ENCODE measurements at places on chromosomes 13 and 19.

- no peak for DNase-seq
Measured at GRCh38 chr19:47113850-47114651, 475 bp upstream of the ZC3H4 start.

GRCh38 chr19:18802354-18802753, 11.2 kb upstream of the COMP start:
- no peak for DNase-seq

DNA sequence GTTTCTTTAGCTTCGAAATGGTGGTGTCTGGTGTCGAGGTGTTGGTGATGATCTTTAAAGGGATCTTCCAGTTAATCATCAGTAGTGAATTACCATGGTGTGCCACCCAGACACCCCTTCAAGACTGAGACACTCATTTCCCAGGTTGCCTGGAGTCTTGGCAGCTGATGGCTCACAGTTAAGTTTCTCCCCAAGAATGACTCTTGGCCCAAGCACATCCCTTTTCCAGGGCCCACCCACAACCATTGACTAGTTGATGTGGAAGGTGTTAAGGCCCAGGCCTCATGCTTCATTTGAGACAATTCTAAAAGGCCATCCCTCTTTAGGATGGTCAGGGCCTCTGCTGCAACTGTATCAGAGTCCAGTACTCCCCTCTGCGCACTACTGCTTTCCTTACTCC, 145.5 kb downstream of the FOXO1 start:
- no peak for DNase-seq

DNA sequence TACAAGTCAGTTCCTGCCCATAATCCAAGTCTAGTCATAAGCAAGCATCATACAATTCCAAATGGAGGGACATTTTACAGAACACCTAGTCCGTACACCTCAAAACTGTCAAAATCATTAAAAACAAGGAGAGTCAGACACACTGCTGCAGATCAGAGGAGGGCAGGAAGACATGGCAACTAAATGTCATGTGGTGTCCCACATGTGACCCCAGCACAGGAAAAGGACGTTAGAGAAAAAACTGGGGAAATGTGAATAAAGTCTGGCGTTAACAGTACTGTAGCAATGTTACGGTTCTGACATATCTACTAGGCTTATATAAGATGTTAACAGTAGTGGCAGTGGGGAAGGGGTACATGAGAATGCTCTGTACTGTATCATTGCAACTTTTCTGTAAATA, 2.3 kb downstream of the ZSCAN5A start:
- no peak for DNase-seq

GRCh38 chr19:40144947-40145748, 46.1 kb upstream of the MAP3K10 start:
- no peak for DNase-seq

GRCh38 chr13:51192348-51192747, 29.9 kb upstream of the FAM124A start:
- no peak for DNase-seq

- DNase-seq, result no peak
Measured at GRCh38 chr13:95485045-95485517, 67.4 kb upstream of the CLDN10 start.

- DNase-seq, result peak; percentile 28
Measured at GRCh38 chr19:46840498-46840942, 10.1 kb downstream of the AP2S1 start.

DNA sequence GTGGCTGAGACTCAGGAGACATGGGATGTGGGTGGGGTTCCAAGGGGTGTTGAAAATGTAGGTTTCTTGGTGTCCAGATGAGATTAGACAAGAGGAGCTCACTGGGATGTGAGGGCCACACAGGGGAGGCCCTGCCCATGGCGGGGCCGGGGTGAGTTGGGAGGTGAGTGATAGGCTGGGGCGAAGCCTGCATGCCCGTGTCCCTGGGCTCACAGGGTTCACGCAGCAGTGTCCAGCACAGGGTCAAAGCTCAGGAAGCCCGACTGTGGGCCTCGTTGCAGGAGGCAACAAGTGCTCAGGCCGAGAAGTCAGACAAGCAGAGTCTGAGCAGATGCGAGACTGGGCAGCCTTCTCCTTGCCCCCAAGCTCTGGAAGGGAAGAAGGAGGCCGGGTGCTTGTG, 27.2 kb downstream of the CCDC8 start:
- DNase-seq, result no peak

DNA sequence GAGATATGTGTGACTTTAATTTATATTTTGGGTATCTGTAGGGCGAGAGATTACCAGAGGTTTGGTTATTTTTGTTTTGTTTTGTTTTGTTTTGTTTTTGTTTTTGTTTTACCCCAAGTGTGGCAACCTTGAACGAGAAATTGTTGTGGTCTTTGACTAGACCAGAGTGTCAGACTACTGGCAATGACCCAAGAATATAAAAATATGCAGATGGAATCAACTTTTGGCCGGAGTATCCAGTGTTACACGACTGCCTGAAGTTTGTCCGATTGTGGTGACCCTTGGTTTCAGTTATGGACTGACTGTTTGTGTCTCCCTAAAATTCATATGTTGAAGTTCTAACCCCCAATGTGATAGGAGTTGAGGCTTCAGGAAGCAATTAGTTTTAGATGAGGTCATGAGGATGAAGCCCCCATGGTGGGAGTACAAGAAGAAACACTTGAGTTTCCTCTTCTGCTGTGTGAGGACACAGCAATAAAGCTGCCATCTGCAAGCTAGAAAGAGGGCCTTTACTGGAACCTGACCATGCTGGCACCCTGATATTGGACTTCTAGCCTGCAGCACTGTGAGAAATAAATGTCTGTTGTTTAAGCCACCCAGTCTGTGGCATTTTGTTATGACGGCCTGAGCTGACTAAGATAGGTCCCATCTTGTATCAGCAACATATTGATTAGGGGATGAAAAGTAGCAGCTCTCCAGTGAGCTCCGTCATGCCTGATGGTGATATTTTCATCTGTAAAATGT, 261.7 kb downstream of the MTUS2 start:
- DNase-seq, result no peak

GRCh38 chr19:8158411-8159074, 9.2 kb upstream of the FBN3 start:
- DNase-seq, result peak; percentile 52

DNA sequence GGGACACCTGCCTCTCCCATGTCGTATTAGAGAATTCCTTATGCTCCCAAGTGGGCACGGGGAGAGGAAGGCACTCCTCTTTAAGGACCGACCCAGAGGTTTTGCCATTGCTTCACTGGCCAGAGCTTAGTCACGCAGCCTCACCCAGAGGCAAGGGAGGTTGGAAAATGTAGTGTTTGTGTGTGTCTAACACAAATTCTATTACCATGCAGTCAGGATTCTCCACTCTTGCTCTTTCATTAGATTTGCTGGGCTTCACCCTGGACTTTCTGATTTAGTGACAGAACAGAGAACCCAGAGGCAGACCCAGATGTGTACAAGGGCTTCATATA, 14.6 kb upstream of the NCCRP1 start:
- DNase-seq, result no peak

- no peak for DNase-seq
Measured at GRCh38 chr13:47858042-47859025, 142.7 kb downstream of the SUCLA2 start.

DNA sequence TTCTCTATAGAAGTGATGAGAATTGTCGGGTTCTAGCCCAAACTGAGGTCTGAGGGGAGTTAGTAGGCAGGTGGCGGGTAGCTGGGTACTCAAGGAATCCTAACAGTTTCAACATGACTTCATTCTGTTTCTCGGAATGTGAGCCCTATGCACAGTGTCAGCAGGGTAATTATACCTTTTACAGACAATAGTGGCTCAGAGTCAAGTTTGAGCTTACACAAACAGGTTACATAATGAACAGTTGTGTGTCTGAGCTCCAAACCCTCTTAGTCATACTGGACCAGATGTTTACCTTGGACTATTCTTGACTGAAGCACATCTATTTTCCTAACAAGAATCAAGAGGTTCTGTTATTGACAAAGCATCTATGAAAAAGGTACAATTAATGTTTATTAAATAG, 1066.7 kb upstream of the PCDH20 start:
- no peak for DNase-seq

- no peak for DNase-seq
Measured at GRCh38 chr13:45194081-45194939, 6.5 kb downstream of the KCTD4 start.

GRCh38 chr13:73040968-73041596, 17.7 kb upstream of the KLF5 start:
- no peak for DNase-seq

DNA sequence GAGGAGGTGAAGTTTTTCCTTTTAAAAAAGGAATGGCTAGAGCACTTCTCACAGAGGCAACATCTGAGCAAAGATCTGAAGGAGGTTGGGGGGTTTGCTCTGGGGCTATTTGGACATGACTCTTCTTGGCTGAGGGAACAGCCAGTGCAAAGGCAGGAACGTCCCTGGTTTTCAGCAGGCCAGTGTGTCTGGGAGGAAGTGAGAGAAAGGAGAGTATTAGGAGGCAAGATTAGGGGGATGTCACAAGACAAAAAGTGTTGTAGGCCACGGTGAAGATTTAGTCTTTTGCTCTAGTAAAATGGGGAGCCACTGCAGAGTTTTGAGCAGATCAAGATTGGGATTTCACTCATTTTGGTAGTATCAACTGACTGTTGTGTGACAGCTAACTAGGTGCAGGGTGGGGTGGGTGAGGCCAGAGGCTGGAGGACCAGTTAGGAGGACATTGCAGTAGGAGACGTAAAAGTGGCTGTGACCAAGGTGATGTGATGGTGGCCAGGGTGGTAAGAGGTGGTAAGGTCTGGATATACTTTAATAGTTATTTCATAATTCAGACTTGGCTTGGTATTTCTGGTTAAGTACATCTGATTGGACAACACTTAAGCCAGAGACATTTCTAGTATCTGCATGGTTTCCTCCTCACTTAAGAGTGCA, 40.6 kb downstream of the WDFY2 start:
- no peak for DNase-seq

GRCh38 chr13:45332036-45332830, 8.8 kb downstream of the TPT1 start:
- DNase-seq, result no peak

GRCh38 chr13:102462570-102462969, 60.7 kb upstream of the FGF14 start:
- no peak for DNase-seq

- DNase-seq, result no peak
Measured at GRCh38 chr13:69524459-69525150, 583.0 kb upstream of the ATXN8OS start.

DNA sequence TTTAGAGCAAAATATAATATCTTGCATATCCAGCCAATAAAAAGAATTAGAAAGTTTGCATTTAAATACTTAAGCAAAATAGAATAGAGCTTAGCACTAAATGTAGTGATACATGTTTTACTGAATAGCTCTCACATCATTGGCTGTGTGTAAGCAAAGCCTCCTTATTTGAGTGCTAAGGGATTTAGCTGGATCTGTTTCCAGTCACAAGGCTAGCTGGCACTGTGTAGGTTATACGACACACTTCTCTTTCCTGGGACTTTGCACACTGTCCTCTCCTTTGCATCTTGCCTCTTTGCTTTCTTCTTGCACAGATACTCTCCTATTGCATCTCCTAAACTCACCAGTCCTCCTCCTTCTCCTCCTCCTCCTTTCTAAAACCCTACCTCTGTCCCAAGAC, 423.8 kb downstream of the KLF5 start:
- no peak for DNase-seq

GRCh38 chr13:48146636-48147035, 51.7 kb upstream of the MED4 start:
- DNase-seq, result no peak

GRCh38 chr13:91249861-91250260, 97.6 kb upstream of the MIR17HG start:
- DNase-seq, result no peak

- no peak for DNase-seq
Measured at GRCh38 chr19:556611-557382, 12.9 kb downstream of the GZMM start.

- no peak for DNase-seq
Measured at GRCh38 chr13:113850722-113851479, 13.0 kb downstream of the GAS6 start.

DNA sequence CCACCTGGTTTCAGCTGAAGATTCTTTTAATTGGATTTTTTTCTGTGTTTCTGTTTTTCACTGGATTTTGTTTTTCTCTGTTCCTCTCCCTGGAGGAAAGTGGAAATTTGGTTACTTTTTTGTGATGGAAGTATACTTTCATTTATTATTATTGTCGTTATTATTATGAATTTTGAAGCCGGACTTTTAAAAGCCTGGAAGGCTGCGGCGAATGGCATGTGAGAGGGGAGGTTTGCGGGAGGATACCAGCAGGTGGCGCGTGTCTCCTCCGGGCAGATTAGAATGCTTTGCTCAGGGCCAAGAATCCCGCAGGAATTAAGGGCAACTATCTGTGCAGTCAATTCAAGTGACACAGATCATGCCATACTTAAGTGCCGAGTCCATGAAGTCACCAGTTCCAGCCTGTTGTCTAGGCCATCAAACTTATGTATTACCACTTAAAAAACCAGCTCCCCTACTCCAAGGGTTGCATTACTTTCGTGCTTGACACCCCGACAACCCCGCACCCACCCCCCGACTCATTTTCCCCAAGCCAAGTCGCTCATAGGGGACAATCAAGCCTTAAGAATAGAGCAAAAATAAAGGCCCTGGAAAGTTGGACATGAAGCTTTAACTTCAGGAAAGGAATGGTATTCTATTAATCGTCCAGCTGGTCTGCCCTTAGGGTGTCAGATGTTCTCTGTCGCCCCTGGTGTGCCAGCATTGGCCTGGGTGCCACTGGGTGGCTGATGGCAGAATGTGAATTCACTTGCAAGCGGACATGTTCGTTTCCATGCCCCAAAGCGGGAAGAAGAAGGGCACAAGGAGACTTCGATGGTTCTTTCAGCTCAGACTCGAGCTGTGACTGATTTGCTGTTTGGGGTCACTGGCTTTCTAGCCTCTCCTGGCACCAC, 1.3 kb upstream of the LRCH1 start:
- peak; percentile 31 for DNase-seq

DNA sequence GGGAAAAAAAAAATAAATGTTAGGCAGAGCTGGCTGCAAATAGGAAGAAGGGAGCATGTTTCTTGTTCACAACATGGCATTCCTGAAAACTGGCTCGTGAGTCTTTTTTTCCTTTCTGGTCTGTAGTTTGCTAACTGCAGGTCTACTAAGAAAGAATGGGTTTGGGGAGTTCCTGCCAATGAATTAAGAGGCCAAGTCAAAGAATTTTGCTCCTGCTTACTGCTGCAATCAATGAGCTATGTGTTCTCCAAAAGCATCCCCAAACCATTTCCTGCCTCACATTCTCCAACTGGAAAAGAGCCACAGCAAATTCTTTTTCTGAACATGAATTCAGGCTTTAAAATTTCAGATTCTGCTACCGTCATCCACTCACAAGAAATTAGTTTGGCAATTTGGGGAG, 88.6 kb downstream of the DCT start:
- DNase-seq, result no peak

DNA sequence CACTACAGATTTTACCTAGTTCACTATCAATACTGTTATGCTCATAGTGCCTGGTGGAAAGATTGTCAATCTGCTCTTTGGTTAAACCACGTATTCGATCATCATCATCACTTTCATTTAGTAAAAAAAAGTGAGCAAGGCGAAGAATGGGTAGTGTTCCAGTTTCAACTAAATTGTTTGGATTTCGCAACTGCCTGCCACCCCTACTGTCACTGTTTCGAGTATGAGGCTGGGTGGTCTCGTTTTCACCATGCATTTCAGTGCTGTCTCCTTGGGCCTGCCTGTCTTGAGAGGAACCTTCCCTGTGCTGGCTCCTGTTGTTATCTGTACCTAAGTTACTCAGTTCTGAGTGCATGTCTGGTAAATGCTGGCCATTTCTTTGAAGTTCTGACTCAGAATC, 8.1 kb downstream of the RNF6 start:
- no peak for DNase-seq
